ENCODE measurements at places on chromosomes 2 and 18.

- no peak for DNase-seq
Observed at GRCh38 chr18:30679285-30679930, 363.1 kb downstream of the DSC3 start.

DNA sequence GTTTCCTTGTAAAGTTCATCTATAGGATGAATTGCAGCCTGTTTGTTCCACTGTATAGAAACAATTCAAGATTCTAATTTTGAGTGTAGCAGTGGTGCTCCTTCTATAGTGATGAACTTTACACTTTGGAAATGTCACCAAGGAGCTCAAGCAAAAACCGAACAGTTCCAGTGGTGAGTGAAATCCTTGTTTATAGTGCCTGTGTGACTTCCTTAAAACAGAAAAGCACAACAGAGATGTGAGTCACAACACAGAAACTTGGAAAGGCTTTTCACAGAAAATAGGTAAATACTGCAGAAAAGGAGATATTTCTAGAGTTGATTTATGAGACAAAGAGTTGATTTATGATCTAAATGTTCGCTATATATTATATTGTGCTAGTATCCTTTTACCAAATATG, 482.0 kb downstream of the PTPRM start:
- no peak for DNase-seq

DNA sequence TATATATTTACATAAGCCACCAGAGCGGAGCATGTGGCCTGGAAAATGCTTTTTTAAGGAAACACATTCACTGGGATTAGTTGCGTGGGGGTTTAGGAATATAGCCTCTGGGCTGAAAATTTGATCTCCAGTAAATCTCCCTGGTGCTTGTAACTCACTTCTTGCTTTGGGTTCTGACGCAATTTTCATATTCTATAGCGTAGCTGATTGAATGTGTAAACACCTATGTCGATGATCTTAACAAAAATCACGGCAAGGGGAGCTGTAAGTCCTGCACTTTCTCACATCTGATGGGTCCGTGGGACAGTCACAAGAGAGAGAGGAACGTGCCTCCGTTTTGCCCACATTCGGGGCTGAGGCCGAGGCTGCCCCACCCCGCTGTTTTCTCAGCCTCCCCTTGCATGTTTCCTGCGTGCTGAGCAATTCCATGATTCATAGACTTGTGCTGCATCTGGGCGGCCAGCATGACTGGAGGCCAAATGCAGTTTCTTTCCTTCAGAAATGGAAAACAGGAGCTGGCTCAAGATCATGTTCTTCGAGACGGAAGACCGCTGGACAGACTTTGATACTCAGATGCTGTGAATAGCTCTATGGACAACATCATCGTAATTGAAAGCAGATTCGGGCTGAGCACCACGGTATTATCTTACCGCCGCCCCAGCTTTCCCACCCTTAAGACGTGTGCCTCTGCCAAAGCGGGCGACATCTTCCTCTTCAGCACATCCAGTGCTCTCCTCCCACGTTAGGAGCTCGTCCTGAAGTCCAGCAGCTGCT, 109.2 kb downstream of the TMEM18 start:
- DNase-seq = no peak

DNA sequence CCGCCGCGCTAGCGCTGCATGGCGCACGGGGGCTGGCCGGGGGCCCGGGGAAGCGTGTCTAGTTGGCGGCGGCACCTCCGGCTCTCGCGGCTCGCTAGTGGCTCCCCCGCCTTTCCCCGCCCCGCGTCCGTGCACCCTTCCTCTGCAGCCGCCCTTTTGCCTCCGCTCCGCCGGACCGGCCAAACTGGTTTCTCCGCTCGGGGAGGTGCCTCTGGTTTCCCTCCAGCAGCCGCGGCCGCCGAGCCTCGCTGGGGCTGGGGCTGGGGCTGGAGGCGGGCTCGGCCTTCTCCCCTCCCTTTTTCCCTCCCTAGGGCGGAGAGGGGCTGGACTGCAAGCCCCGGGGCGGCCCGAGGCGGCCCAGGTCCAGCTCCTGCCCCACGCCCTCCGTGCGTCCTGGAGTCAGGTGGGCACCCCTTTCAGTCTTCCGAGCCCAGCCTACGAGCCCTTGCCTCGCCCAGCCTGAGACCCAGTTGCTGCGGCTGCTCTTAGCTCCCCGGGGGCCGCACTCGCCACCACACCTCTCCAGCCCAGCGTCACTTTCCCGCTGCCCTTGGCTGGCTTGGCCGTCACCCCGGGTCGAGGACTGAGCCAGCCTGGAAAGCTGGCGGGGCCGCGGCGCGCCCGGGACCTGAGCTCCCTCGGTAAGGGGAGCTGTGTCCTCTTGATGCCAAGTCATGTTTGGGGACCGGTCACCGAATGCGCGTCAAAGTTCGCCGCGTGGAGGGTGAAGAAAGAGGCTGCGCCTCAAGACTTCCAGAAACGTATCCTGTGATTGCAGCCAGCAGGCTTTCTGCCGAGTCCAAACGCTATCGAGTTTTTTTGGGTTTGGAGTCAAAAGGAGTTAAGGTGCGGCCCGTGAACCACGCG, at the start of gene ATP8B1:
TSS of gene ATP8B1 (minus strand) at position 213 of the 867 bp plus-strand sequence. CDS start 71,508 bp downstream, outside the sequence.
- no peak for DNase-seq

DNA sequence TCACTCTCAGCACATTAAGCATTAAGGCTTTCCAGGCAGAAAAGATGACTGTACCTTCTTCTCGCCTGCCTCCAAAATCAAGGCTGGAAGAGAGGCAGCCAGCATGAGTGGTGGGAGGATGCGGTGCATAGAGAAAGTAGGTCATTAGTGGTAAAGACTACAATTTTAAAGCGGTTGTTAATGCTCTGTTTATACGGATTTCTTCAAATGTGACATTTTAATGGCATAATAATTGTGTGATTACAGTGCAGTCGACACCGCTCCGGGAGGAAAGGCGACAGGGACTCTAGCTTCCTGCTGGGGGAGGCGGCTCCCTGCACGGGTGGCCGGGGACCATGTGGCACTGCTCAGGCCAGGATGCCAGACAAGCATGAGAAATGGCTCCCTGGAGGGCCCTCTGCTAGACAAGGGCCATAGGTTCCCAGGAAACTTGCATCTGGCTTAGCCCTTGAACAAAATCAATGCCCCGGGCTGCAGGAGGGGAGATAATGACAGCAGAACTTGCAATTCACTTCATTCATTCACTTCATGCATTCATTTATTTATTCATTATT, 129.6 kb downstream of the GALNT14 start:
- DNase-seq = no peak

GRCh38 chr2:1784986-1785617, 40.8 kb upstream of the PXDN start:
- no peak for DNase-seq

GRCh38 chr2:128178650-128179460, 87.9 kb downstream of the UGGT1 start:
- DNase-seq = peak; percentile 35

DNA sequence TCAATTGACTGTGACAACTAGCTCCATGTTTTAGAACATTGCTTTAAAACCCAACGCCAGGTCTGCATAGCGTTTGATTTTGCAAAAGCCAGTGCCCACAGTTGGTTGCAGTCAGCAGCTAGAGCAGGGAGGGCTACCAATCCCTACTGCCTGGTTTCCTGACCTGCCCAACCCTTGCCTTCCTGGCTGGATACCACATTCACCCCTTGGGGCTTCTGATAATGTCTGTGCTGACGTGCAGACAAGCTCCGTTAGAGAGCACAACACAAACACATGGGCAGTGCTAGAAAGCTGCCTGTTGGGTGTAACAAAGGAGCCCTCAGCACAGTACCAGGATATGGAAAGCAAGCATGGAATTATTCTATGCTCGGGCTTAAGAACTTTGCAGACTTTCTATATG, 71.4 kb upstream of the THSD7B start:
- no peak for DNase-seq

DNA sequence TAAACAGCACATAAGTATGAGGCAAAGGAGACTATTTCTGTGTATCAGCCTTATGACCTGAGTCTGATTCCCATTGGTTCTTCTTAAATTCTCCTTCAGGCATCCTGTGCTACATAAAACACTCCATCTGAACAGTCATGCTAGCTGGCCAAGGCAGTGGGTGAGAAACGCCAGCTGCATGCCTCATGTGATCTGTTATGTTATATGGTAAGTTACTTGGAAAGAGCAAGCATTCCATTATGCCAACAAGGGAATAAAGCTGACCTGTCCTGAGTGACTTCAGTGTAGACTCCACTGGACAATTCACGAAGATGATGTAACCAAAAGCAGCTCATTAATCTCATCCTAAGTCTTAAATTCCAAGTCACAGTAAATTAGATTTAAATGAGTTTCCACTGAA, 216.5 kb upstream of the FN1 start:
- DNase-seq = no peak

DNA sequence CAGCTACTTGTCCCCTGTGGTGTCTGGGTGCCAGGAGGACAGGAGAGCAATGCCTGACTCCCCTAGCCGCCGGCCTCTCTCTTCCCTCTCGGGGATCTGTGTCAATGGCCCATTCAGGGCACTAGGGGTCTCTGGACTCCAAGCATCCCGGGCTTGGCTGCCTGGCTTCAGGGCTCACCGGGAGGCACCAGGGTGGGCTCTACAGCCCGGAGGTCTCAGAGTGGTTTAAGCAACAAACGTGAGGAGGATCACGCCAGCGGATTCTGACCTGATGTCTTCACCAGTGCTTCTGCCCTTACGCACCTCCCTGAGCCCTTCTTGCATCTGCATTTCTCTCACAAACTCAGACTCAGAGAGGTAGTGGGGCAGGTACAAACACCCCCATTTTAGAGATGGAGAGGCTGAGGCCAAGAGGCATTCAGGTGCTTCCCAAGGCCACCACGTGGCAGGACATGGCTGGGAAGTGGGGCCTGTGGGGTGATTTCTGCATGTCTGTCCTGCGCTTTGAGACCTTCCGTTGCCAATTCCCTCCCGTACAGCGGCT, 243.0 kb downstream of the CELF4 start:
- DNase-seq = peak; percentile 6

- DNase-seq = no peak
Observed at GRCh38 chr18:48514786-48515185, 24.0 kb upstream of the CTIF start.

DNA sequence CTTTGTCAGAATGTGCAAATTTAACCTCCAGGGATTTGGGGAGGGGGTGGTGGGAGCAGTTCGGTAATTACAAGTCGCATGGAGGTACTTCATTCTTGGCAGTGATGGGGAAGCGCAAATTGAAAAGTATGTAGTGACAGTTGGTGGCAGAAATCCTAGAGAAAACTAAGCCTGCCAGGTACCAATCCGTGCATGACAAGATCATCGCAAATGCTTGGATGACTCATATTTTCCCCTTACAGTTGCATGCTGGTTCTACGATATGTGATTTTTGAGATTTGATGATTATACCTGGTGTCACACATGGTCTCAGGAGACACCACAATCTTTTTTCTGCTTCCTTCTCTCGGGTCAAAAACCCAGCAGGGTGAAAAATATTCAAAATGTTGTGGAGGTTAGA, 479.7 kb upstream of the ID2 start:
- DNase-seq = no peak

GRCh38 chr2:74603282-74604000, 44.7 kb downstream of the M1AP start:
- no peak for DNase-seq

GRCh38 chr2:19579461-19579860, 221.0 kb upstream of the OSR1 start:
- DNase-seq = no peak

- no peak for DNase-seq
Observed at GRCh38 chr2:30325600-30326328, 94.4 kb downstream of the LBH start.

DNA sequence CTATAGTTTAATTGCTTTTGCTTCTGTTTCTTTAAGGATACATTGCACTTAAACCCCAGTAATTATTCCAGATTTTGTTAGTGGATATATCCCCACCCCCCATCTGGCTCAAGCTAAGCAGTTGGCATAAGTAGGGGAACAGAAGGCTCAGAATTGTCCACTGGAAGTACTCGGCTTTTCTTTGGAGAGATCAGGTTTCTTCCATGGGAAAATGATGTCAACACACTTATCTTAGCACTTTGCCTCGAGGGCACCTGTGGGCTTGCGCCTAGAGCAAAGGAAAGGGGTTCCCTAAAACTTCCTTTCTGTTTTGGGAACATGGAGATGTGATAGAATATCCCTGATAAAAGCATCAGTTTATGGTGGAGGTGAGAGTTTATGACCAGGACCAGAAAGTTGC, 130.6 kb downstream of the FMNL2 start:
- no peak for DNase-seq

GRCh38 chr18:22168360-22168921, 948 bp upstream of the GATA6 start:
- no peak for DNase-seq

DNA sequence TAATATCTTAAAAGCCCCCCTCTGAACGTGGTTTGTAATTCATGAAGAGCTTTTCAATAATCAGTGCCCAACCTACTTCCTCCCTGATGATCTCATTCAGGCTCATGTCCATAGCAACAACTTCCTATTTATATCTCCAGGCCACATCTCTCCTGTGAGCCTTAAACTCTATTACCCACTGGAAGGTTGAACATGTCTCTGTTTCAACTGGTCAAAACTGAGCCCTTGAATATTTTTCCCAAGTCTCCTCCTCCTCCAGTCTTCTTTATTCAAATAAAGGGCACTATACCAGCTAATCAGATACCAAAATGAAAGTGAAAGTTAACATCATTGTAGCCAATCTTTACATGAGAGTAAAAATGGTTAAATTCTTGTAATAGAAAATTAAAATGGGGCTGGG, 63.7 kb upstream of the ITGA4 start:
- no peak for DNase-seq

- DNase-seq = no peak
Observed at GRCh38 chr2:71498261-71498701, 44.9 kb downstream of the DYSF start.

DNA sequence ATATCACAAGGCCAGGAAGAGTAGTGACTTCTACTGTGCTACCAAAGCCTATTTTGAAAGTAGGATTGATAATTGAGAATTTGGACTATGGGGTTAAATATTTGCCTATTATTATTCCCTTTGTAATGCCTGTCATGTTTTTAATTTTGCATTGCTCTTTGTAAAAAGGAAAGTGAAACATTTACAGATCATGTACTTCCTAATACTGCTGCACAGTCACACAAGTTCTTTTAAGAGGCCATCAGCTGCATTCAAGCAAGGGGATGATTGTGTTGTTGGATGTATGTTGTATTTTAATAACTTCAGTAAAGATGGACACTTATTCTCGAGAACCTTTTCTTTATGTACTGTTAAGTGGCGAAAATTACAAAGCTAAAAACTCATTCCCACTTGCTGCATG, 70.1 kb downstream of the PLEKHA3 start:
- DNase-seq = no peak

GRCh38 chr2:188865681-188866080, 108.5 kb upstream of the COL3A1 start:
- no peak for DNase-seq

GRCh38 chr2:134776836-134777235, 58.0 kb upstream of the TMEM163 start:
- DNase-seq = no peak

All from stimulated activated CD4-positive, alpha-beta T cell treated with anti-CD3 and anti-CD28 coated beads, Interleukin-4, amount 100 ng/mL, for 24 hours (primary cell).